GM19239 (cell line): ENCODE measurements at places on chromosomes 6 and 20.

- no peak for DNase-seq
Measured at GRCh38 chr6:70957284-70957617, 391 bp upstream of the B3GAT2 start.

- DNase-seq: no peak
Measured at GRCh38 chr6:42564506-42564825, 637 bp downstream of the UBR2 start.

DNA sequence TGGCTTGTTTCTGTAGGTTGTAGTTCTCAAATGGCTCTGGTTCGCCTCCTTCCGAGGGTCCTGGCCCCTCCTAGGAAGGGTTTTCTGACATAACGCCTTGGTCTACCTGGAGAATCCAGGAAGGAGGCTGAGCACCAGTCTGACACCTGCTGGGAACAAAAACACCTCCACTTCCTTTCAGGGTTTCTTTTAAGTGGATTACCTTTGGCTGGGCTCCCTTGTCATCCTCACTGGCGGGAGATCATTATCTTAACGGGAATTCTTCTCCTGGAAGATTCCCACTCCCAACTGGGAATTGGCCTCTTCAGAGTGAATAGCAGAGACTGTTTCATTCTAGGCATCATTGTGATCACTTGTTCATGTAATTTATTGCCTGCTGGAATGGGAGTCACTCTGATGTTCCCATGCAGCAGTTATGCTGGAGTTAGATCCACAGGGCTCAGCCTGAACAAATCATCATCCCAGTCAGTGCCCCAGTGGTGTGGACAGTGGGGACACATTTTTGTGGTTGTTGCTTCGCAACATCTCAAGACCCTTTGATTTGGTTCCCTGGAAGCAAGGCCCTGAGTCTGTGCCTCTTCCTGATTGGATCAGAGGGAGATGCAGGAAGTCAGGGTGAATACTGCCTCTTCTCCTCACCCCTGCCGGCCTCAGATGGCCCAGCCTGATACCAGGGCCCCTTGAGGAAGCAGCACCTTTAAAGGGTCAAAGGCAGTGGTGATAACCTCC, 49.1 kb downstream of the LYRM2 start:
- no peak for DNase-seq

DNA sequence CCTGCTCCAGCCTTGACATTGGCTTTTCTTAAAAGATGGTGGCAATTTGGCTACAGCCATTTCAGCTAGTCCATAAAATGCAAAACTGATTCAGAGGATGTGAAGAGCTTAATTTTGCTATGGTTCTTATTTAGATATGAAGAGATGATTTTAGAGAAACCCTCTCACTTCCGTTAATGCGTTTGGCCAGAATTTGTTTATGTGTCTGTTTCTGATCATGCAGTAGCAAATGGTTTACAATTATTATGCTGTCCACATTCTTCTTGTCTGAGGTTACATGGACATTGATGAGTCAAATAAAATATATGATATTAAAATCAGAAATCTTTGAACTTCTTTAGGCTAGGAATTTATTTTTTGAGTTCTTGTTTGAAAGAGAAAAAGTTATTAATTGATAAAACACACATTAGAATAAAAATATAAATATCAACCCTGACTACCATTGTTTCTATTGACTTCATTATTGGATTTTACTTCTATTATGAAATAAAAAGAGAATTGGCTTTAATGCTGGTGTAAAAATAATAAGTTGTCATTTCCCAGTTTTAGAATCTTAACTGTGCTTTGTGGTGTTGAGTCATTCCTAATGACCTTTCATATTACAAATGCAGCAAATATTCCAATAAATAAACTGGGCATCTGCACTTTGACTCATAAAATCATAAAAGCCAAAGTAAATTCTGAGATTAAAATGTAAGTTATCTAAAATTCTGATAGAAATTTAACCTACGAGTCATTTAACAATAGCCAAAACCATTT, 1286.0 kb upstream of the GJE1 start:
- no peak for DNase-seq

- no peak for DNase-seq
Measured at GRCh38 chr20:2163312-2163711, 61.7 kb downstream of the STK35 start.

GRCh38 chr6:99099243-99099642, 151.5 kb upstream of the FBXL4 start:
- no peak for DNase-seq

DNA sequence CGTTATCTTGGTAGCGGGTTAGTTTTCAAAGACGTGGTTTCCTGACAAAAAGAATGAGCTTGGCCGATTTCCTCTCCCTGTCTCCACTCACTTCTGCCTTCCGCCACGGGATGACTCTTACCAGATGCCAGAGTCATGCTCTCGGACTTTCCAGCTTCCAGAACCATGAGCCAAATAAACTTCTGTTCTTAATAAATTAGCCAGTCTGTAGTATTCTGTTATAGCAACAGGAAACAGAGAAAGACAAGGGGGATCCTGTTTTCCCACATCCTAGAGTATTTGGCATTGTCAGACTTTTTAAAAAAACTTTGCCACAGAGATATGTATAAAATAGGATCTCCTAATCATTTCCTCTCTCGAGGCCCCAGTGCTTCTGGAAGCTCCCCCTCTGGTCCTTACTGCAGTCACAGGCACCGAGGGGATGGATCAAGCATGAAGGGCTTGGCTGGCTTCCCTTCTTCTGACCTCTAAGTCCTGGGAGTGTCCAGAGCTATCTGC, 84.9 kb upstream of the NAA20 start:
- no peak for DNase-seq

DNA sequence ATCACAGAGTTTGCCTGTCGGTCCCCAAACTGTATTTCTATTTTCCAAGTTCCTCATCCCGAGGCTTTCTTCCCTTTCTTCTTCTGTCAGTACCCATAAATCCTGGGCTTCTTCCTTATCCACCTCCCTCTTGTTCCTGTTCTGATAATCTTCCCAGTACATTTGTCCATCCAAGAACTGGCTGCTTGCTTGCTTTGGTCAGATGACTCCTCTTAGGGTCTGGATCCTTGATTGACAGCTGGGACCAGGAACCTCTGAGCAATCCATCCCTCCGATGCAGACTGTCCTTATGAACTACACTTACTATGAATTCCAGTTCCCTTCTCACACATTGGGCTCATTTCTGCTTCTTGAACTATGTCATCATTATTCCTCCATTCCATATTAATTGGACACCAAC, 275.3 kb upstream of the CITED2 start:
- no peak for DNase-seq

DNA sequence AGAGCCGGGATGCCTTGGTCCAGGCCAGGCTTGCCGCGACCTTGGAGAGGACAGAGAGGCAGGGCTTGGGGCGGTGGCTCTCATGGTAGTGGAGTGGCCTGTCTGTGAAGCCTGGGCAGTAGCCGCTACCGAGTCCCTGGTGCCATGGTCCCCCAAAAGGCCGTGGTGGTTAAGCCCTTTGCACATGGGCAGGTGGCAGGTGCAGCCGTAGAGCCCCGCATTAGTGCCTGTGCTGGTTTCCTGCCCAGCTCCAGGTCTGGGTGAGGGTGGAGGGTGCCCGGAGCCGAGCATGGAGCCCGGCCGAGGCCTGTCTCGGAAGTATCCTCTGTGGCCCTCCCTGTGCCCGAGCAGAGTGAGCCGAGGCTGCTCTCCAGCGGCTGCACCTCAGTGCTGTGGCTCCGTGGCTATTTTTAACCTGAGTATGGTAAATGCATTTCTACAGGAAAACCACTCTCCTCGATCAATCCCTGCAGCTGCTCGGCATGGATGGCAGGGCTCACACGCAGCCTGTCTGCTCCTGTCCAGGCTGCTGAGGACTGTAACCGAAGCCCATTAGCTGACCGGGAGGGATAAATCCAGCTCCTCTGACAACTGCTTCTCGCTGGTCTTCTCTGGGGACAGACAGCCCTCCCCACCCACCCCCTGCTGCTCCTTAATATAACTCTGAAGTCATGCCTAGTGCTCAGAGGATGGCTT, 36.3 kb upstream of the GATA5 start:
- DNase-seq: no peak

- no peak for DNase-seq
Measured at GRCh38 chr6:148969603-148970061, 222.8 kb downstream of the UST start.

DNA sequence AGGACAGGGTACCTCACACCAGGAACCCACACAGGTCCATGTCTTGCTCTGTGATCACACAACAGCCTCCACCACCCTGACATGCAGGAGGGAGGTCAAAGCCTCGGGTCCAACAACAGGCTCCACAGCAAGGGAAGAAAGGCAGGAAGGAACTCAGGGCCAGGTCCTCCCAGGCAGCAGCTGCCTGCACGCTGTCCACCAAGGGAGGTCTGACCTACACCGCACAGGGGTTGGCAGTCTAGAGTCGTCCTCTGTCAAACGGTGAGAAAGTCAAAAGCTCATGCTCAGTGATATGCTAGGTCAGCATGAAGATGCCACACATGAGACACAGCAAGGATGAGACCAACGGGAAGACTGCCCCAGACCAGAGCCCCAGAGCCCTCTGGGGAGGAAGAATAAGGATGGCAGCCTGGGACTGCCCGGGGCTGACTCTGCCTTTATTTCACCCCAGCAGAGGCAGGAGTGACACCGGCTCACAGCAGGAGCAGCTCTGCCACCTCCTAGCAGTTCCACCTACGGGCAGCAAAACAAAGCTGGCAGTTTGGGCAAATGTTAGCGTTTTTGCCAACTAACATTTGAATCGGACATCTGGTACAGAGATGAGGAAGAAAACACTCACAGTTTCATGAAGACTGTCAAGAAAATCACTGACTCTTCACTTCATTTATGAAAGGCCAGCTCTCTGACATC, 8.5 kb downstream of the GMEB2 start:
- no peak for DNase-seq

DNA sequence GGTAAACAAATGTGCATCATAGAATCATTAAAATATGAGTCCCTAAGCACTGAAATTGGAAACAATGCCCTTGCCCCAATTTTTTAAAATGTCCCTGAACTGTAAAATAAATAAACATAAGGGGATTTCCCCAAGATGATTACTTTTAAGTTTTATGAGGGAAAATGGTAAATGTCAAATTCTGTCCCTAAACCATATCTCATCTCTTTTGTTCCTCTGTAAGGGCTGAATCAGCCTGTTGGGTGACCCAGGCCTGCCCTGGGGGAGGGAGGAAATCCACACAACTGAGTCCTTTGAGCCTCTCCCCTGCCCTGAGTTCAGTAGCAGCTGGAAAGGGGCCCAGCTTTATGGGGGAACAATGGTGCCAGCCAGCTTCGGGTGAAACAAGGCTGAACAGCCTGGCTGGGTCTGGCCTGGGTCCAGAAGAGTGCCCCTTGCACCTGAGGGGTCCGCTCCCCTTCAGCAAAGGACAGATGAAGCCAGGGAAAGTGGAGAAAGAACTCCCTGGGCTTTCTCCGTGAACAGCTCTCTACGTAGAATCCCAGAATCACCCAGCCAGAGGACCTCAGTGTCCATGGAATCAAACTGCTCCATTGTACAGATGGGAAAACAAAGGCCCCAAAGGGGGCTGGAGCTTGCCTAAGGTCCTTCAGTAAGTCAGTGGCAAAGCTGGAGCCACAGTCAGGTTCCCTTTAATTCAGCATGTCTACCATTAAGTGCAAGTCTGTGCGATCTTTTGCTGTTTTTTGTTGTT, 28.2 kb upstream of the ITCH start:
- DNase-seq: no peak

DNA sequence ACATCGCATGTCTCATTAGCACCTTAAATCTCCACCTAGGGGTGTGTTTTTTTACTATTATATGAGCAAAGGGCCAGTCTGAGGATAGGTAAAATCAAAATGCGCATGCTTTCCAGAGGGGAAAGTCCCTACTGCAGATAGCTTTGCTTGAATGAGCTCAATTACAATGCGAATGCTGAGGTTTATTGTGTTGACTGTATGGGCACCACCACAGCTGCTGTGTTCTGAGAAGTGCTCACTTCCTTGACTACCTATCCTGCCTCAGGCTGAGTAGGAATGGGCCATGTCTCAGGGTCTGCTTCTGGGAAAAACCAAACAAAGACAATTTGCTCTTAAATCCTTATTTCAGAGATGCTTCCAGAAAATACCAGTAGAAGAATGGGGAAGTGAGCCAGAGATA, 36.6 kb downstream of the MOCS1 start:
- DNase-seq: no peak

DNA sequence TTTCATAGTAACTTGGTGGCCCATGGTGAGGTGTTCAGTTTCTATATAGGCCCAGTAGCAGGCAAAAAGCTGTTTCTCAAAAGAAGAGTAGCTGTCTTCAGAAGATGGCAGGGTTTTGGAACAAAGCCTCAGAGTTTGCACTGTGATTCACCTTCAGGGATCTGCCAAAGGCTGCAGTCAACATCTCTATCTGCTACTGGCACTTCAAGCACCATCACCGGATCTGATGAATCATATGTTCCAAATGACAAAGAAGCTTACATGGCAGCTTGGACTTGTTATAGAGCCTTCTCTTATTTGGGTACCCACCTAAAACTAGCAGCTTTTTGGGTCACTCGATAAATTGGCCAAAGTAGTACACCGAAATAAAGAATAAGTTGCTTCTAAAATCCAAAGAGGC, 39.5 kb downstream of the PKIB start:
- no peak for DNase-seq

DNA sequence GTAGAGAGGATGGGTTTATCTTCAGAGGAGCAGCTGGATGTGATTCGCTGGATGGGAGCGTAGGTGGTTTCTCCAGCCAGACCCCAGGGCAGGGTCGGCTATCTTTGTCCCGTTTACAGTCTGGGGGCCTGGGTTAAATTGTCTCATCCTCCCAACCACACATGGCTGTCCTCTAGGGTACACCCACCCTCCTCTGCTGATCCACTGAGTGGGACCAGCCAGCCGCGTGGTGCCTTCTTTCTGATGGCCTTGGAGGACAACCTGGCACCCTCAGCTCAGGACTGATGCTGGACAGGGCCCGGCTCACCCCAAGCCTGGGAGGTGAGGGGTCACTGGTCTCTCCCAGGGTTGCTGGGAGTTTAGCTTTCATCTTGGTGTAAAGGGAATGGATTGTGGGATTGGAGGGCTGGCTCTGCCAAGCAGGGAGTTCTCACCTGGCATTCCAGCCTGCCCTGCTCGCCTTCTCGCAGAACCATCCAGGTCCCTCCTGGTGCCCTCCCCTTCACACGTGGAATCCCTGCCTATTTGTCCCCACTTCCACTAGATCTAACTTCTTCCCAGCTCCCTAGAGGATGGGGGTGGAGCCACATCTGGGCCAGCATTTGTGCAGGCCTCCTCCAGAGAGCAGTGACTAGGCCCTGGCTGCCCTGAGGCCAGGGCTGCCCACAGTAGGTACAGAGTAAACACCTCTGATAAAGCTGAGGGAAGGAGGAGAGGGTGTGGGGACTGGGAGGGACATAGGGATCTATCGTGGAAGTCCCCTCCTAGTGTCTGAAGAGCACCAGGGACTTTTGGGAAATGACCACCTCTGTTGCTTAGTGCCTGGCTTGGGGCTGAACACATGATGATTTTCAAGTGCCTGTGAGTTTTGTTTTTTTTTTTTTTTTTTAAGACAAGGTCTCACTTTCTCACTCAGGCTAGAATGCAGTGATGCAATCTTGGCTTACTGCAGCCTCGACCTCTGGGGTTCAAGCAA, 1.6 kb downstream of the ITPR3 start:
- no peak for DNase-seq

GRCh38 chr20:36546111-36546736, 4.9 kb downstream of the MYL9 start:
- no peak for DNase-seq
